Midbrain (tissue), 1 donor: ENCODE measurements at places on chromosomes 5 and 9.

DNA sequence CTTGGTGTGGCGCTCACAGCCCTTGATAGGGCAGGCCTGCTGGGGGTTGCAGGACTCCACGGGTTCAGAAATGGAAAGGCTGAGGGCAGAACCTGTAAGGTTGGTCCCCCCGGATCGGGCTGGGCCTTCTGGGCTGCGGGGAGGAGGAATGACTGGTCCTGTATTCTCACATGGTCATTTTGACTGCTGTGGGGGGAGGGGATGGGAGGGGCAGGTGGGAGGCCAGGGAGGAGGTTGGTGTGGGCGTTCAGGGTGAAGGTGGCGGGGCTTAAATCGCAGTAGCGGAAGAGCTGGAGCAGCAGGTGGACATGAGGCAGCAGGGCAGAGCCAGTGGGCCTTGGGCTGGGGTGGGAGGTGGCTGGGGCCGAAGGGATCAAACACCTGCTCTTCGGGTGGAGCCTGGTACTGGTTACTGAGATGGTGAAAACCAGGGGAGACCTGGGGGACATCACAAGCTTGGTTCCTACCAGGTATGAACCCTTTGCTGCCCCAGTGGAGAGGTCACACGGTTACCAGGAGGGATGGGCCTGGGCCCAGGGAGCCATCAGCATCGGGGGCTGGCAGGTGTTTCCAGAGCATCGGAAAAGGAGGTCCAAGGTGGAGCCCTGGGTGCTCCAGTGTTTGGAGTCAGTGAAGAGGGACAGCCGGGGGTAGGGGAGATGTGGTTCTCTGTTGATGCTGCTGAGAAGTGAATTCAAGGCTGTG is 1.8 kb downstream of the MRPS2 start:
- DNase-seq: no peak

- DNase-seq: no peak
Observed at GRCh38 chr9:95270790-95271189, 46.7 kb downstream of the FANCC start.

DNA sequence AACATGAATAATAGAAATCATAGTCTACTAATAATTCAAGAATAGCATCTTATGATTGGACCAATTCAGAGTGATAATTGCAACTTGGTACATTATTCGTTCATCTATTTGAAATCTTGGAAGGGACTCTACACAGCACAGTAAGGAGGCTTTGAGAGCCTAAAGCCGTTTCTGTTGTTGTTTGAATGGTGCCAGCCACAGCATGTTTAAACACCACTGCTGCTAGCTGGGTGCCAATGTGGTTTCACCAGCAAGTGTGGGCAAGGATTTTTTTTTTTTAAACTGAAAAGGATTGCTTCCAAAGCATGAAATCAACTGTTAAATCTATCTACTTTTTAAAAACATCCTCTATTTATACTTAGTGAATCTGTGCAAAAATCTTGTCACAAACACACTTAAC is 253.9 kb upstream of the MAP3K1 start:
- DNase-seq: no peak

DNA sequence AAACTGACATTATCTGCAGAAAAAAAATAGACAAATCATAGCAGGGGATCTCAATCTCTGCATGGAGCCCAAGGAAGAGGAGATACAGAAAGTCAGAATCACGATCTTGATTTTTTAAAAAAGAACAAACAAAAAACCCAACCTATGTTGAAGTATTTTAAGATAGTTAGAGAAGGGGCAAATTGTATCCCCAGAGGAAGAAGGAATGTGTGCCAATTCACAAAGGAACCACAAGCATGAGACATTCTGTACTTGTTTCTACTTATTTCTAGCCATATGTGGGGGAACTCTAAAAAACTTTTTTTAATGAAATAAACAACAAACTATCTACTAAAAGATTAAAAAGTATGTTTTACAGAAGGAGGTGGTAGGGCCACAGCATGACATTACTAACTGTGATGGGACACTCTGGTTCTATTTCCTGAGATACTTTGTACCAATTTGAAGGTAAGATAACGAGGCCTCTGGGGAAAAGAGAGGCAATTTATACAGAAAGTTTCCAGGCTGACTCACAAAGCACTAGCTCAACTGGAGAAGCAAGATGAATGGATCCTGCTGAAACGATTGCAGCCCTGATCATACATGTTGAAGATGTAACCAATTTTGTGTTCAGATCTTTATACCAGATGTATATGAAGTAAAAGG is 22.5 kb downstream of the RANBP3L start:
- no peak for DNase-seq

GRCh38 chr9:130215341-130216119 is 43.3 kb downstream of the NCS1 start:
- no peak for DNase-seq
